ENCODE measurements at places on chromosomes 7 and 10.

DNA sequence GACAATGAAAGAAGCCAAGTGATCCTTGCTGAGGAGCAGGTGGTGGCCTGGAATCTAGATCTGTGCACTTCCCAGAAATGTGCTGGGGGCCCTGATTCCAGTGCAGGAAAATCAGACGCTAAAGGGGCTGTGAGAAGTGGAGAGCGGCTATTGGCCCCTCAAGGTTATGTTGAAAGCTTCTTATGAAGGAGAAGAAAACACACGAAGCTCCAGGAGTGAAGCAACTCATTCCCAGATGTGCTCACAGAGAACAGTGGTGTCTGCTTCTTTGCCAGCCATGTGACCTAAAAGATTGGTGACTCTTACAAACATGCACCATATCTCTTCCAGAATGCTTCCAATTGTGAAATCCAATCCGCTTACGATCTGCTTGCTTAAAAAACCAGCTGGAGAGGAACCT lies 679.3 kb upstream of the IGFBP3 start:
- no peak for DNase-seq

DNA sequence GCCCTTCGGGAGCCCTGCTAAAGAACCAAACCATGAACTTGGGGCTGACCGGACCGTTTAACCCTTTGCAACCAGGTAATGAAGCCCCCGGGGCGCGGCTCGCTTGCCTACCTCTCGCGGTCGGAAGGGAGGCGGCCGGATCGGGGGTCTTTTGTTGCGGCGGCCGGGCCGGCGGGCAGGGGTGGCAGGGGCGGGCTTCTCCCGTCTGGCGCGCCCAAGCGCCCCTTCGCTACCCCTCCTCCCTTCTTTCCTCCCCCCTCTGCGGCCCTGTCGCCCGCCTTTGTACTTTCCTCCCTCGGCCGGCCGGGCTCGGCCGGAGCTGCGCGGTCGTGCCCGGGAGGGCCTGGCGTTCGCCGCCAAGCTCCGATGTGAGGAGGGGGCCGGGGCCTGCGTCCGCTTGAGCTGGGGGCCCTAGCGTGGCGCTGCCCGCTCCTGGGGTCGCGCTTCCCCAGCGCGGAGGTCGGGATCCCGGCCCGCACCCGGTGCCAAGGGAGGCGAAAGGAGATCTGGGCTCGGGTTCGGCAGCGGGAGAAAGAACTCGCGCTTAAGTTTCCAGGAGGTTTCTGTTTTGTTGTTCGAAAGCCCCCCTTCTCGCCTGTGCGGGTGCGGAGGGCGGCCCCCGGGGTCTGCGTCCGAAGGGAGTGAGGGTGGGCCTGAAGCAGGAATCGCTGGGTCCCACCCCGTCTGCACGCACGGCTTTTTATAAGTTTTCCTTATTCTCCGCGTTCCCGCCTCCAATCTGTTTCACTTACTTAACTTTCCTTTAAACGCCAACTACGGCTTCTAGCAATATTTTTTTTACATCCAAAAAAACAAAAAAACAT lies 436.8 kb upstream of the GALNT17 start:
- DNase-seq = no peak

DNA sequence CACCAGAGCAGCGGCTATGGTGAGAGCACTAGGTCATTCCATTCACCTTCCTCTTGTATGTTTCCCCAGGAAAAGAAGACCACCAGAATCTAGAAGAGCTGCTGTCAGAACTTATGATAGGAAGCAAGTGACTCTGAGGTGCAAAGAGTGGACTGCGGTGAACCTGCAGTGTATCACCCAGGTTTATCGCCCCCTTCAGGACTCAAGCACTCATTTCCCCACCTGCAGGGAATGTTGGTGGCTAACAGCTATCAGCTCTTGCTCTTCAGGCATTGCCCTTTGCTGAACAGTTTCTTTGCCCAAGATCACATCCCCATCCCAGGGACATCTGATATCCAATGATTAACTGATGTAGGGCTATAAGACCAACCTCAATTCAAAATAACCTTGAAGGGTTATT lies 66.3 kb upstream of the IL6 start:
- DNase-seq = no peak

DNA sequence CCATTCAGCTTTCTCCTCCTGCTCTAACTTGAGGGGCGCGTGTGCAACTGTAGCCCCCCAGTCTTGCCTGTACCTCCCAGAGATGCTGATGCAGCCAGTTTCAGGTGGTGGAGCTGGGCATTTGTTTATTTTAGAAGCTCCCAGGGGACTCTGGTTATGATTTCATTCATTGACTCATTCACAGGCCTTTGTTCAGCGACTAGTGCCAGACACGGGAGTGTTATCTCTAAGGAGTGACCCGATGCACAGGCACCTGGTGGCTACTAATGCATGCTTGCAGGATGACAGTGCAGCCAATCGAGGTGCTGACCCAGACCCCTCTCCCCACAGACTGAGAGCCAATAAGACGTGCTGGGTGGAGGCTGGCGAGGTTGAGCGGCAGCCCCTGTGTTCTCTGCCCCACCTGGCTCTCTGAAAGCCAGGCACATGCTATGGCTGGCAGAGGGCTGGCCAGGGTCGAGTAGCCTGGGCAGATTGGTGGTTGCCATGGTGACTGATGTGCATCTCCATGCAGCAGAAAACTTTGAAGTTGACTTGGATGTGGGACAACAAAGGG lies 19.7 kb upstream of the SLC18A2 start:
- no peak for DNase-seq

GRCh38 chr10:12500381-12501303 lies 151.3 kb downstream of the CAMK1D start:
- DNase-seq = peak; percentile 46

GRCh38 chr10:44774676-44775401 lies 136.3 kb upstream of the TMEM72 start:
- DNase-seq = peak; percentile 54

DNA sequence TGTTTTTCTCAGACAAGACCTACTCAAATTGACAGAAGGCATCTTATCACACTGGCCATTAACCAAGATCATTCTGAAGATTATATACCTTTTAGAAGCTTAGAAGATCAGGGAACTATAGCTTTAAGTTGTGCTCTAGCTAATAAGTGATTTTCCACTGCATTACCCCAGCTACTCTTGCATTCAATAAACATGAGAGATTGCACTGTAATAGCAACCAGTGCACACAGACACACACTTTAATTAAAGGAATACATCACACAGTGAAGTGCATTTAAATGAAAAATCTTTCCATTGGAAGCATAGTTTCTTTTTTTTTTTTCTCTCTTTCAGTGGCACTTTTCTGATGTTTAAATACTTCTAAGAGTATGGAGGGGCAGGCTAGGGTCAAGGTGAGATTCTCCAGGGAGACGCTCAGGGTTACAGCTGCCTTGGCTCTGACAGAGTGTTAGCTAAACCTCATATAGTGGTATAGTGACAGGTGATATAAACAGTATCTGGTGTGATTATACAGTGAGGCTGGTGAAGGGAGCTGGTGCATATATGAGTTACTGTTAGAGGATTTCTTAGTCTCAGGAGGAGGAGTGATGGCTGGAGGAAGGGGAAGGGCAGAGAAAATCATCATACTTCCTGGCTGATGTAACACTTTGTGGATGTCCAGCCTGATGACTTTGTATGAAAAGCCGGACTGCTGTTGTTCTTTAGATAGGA lies 369.5 kb downstream of the SORCS3 start:
- DNase-seq = no peak

GRCh38 chr7:84446991-84447480 lies 252.4 kb upstream of the SEMA3A start:
- no peak for DNase-seq

GRCh38 chr10:3414667-3415023 lies 242.1 kb upstream of the PITRM1 start:
- peak; percentile 49 for DNase-seq

DNA sequence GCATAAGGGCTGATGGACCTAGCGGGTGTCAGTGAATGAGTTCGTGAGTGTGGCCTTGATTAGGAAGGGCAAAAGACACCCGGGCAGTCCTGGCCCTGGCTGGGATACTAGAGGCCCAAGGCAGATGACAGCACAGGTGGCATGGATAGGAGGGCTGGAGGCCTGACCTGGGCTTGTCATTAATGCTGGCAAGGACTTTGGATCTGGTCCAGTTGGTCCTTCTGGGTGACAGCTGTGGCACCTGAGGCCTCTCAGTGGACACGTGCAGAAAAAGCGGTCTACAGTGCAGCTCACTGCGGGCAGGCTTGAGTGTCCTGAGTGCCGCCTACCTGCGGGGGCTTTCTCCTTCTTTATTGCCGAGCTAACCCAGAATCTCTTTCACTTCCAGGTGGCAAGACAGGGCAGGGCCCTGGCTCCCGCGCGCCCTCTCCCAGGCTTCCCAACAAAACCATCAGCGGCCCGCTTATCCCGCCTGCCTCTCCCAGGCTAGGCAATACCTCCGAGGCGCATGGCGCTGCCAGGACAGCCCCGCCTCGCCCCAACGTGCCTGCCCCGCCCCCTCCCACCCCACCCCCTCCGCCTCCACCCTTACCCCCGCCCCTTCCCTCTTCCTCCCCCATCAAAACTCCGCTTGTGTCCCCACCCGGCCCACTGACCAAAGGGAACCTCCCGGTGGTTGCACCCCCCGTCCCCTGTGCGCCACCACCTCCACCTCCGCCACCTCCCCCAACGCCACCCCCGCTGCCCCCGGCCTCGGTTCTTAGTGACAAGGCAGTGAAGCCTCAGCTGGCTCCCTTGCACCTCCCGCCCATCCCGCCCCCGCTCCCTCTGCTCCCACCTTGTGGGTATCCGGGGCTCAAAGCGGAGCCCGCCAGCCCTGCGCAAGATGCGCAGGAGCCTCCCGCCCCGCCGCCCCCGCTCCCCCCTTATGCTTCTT lies 77.4 kb downstream of the WIPF3 start:
- no peak for DNase-seq

GRCh38 chr10:852386-852785 lies 79.1 kb downstream of the LARP4B start:
- DNase-seq = no peak

- DNase-seq = no peak
These were observed 658 bp downstream of the CYP2E1 start for GRCh38 chr10:133527771-133528271.

DNA sequence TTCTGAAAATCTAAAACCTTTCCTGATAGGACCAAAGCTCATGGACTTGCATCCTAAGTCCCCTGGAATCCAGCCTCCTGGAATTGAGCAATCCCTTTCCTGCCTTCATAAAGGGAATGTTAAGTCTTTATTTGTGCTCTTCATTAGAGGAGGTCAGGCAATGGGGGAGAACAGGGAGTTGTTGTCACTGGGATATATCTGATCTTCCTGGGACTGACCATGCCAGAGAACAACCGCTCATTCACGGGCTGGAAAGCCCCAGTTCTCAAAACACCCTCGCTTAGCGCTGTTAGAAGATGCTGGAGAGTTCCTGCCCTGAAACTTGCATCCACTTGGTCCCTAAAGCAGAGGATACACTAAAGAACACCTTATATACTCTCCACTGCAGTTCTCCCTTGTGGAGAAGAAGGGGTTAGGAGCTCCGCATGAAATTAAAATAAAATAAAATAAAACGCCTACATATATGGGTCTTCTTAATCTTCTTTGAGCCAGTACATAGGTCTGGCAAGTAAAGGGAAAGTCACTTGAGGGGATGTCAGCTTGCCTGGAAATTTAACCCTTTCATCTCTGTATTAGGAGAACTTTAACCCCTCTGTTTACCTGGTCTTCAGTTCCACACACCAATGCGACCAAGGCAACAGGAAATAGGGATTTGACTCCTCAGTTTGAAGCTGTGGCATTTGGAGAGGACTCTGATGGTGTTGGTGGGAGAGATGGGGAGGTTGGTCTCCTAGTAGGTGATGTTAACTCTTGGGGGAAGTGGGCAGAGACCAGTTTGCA lies 1.2 kb downstream of the SORCS1 start:
- no peak for DNase-seq

GRCh38 chr10:30048768-30049517 lies 10.4 kb downstream of the JCAD start:
- no peak for DNase-seq

GRCh38 chr7:36430186-36430585 lies 40.5 kb downstream of the ANLN start:
- DNase-seq = no peak

DNA sequence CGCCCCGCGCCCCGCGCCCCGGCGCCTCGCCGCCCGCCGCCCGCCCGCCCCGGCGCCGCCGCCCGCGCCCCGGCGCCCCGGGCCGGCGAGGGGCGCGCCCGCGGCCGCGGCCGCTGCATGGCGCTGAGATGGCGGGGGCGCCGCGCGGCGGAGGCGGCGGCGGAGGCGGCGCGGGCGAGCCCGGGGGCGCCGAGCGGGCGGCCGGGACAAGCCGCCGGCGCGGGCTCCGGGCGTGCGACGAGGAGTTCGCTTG lies 174 bp downstream of the ADCY1 start:
- no peak for DNase-seq

DNA sequence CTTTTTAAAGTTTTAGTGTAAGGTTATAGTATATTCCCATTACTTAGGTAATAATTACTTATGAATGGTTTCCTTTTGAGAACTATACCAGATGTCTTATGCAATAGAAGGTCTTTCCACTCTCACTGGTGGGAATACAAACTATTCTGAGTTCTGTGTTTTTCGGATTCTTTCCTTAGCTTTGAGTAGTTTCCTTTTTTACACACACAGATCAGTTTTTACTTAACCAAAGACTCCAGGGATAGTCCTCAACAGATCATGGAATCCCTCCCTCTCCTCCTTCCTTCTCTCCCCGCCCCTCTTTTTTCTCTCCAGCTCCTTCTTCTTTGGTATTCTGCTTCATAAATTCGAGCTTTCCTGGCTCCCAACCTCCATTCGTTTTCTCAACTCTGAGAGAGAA lies 13.3 kb downstream of the COPG2 start:
- no peak for DNase-seq

- no peak for DNase-seq
These were observed 99.6 kb upstream of the KMT2E start for GRCh38 chr7:104914421-104914820.

GRCh38 chr7:159067576-159068487 lies 76.8 kb downstream of the VIPR2 start:
- peak; percentile 83 for DNase-seq

GRCh38 chr10:85635650-85636049 lies 730.9 kb downstream of the GRID1 start:
- DNase-seq = peak; percentile 88

DNA sequence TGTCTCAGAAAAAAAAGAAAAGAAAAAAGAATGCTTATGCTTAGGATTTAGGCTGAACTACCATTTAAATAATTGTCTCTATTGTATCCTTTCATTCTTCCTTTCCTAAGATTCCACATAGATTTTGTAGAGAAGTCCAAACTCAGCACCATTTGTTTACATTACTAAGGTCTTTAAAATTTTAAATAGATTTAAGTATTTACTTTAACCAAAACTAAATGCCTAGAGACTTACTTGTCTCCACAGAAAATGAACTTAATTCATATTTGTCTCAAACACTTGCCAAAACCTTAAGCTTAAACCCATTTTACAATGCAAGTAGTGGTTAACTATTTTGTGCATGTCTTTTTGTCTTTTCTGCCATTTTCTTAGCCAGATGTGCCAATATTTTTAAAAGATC lies 54.1 kb upstream of the ABI1 start:
- no peak for DNase-seq

GRCh38 chr7:27173511-27173955 lies 587 bp downstream of the HOXA10 start:
- DNase-seq = no peak

DNA sequence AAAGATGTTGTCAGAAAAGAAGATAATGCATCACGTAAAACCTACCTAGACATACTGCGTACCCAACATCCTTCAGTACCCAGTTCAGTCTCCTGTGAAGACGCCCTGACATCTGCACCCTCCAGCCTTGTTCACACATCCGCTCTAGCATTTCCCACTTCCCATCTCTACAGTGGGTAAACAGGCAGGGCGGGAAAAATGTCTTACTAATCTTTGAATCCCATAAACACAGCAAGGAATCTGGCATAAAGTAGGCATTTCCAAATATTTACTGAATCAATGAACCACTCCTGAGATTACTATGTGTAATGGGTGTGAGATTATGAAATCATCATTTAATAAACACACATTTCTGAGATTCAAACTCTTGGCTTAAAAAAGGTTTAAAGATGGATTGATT lies 132.8 kb downstream of the GLI3 start:
- no peak for DNase-seq

Data from vagina (tissue), 2 donors.